ENCODE measurements at places on chromosomes 7 and 10. TPM values are rescaled to one million over a fixed set of nuclear protein-coding genes. Genes with fewer than 3 reads are reported as not detected.
A peak's percentile ranks its signal among the peaks of the same experiment; 100 is the strongest.

Gene SDK1
- 8.4 TPM for total RNA-seq

Gene INMT
- total RNA-seq: 0.70 TPM

DNA sequence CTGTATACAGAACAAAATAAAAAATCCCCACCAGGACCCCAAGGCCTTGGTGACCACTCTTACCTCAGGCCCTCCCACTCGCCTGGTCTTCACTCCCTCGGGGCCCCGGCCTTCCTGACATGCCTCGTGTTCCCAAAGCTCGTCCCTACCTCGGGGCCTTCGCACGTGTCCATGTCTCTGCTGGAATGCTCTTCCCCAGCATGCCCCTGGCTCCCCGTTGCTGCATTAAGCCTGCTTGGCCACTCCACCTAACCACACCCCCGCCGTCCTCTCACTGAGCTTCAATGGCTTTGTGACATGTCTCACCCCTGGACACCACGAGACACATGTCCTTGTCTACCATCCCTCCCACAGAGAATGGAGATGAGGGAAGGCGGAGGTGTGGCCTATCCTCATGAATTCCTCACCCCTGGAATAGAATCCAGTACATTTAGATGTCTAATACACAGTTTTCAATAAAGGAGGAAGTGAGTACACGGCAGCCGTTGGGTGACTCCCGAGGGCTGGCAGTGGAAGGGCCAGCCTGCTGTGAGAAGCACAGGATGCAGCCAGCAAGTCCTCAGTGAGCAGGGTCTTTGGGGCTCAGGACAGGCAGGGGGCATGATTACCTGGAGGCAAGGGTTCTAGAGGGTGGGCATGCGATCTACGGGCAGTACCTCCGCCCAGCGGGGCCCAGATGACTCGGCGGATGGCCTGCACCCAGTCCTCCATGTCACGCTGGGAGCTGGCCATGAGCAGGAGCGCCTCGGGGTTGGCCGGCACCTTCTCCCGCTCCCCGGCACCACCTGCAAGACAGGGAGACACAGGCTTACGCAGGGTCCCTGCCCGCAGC, 125.7 kb downstream of the ARHGAP22 start:
- no peak overlapping the region for H3K4me3 ChIP-seq
- no peak overlapping the region for H3K27ac ChIP-seq
- H3K36me3 ChIP-seq: no peaks in the 10 kb centered on the region
- no peaks in the 10 kb centered on the region for H3K27me3 ChIP-seq

GRCh38 chr10:121974019-121974534, 940 bp downstream of the NSMCE4A start:
- no peaks in the 10 kb centered on the region for H3K27me3 ChIP-seq
- peaks cover 59% of the 10 kb centered on the region for H3K36me3 ChIP-seq
- no peaks in the 10 kb centered on the region for H3K4me1 ChIP-seq
- peak overlapping the region; percentile 88 for H3K4me3 ChIP-seq
- H3K27ac ChIP-seq: no peak overlapping the region

Gene STEAP4
- not detected for total RNA-seq

Gene ZNF425
- total RNA-seq: 5.3 TPM

DNA sequence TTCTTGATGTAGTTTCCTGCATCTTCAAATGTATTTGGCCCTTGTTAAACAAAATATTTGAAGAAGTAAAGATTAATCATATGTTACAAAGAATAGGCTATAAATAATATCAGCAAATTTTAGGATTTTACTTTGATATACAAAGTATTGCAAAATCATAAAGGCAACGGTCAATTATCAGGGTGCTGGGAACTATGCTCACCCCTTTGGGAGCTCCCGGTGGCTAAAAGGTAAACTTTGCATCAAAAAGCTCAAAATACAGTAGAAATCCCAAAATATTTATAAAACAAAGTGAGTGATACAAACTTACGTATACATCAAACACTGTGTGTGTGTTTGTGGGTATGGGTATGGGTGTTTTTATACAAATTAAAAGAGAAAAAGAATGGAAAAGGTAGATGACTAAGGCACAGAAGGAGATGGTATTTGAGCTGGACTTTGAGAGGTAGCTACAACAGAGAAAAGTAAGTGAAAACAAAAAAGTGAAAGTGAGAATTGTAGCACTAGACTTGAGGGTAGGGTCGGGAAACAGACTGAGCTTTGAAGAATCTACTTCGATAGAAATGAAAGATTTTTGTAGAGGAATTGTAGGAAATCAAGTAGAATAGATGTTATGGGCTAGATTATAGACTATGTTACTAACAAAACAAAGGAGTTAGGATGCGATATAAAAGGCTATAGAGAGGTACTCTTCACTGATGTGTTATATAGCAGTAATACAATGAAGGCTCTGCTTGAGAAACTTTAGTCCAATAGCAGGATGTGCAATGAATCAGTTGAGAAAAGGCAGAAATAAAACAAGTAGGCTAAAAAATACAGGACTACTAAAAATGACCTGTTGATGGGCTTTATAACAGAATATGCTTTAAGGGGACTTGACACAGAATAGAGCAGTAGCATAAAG, 52.8 kb downstream of the GNAT3 start:
- no peak for DNase-seq
- H3K4me1 ChIP-seq: no peaks in the 10 kb centered on the region
- H3K27ac ChIP-seq: no peak overlapping the region
- H3K4me3 ChIP-seq: no peak overlapping the region
- H3K36me3 ChIP-seq: no peaks in the 10 kb centered on the region

- H3K27ac ChIP-seq: no peak overlapping the region
- H3K4me3 ChIP-seq: peak overlapping the region; percentile 98
- H3K36me3 ChIP-seq: 0 out of 3 replicates have a peak, but pooled peaks cover 5% of the 10 kb centered on the region
- H3K27me3 ChIP-seq: no peaks in the 10 kb centered on the region
These were observed 1.8 kb downstream of the LRCH4 start for GRCh38 chr7:100584054-100584682.

- peaks cover 6% of the 10 kb centered on the region for H3K4me1 ChIP-seq
- H3K36me3 ChIP-seq: no peaks in the 10 kb centered on the region
- DNase-seq: peak; percentile 86
- no peaks in the 10 kb centered on the region for H3K27me3 ChIP-seq
These were observed 32.2 kb upstream of the COL13A1 start for GRCh38 chr10:69769395-69769992.

GRCh38 chr7:99194301-99194700, 13.6 kb downstream of the KPNA7 start:
- no peak overlapping the region for H3K4me3 ChIP-seq
- H3K4me1 ChIP-seq: no peaks in the 10 kb centered on the region
- DNase-seq: no peak
- H3K27me3 ChIP-seq: no peaks in the 10 kb centered on the region
- H3K36me3 ChIP-seq: no peaks in the 10 kb centered on the region
- no peak overlapping the region for H3K27ac ChIP-seq

DNA sequence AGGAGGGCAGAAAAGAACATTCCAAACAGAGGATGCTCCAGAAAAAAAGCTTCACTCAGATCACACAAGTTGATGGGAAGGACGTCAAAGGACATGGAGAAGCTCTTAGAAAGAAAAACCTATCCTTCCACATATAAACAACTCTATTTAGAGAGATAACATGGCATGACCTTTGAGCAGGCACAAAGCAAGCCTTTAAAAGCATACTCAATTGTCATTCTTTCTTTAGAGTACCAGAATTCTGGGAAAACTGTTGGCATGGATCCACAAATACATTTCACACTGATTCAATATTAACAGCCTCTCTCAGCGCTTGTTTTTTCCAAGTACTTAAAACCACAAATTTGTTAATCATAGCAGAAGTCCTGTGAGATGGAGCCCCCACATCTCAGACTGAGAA, 7.3 kb upstream of the ABLIM1 start:
- no peak overlapping the region for H3K27ac ChIP-seq
- H3K27me3 ChIP-seq: no peaks in the 10 kb centered on the region
- DNase-seq: no peak
- H3K4me1 ChIP-seq: peaks cover 6% of the 10 kb centered on the region
- H3K4me3 ChIP-seq: no peak overlapping the region

DNA sequence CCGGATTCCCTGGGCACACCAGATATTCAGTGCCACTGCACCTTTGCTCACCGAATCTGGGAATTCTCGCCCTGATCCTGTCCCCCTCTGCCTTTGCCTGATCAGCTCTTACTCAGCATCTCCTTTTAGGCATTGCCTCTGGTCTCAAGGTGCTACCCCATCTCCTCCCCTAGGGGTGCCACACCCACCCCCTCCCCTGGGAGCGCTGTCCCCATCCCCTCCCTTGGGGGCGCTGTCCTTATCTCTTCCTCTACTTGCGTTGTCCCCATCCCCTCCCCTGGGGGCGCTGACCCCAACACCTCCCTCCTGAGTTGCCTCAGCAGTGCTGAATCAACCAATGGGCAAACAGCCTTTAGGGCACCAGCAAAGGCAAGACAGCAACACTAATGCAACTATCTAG, 686.9 kb upstream of the FOXK1 start:
- H3K4me1 ChIP-seq: no peaks in the 10 kb centered on the region
- DNase-seq: peak; percentile 93
- no peaks in the 10 kb centered on the region for H3K36me3 ChIP-seq
- no peak overlapping the region for H3K27ac ChIP-seq
- H3K27me3 ChIP-seq: no peaks in the 10 kb centered on the region

DNA sequence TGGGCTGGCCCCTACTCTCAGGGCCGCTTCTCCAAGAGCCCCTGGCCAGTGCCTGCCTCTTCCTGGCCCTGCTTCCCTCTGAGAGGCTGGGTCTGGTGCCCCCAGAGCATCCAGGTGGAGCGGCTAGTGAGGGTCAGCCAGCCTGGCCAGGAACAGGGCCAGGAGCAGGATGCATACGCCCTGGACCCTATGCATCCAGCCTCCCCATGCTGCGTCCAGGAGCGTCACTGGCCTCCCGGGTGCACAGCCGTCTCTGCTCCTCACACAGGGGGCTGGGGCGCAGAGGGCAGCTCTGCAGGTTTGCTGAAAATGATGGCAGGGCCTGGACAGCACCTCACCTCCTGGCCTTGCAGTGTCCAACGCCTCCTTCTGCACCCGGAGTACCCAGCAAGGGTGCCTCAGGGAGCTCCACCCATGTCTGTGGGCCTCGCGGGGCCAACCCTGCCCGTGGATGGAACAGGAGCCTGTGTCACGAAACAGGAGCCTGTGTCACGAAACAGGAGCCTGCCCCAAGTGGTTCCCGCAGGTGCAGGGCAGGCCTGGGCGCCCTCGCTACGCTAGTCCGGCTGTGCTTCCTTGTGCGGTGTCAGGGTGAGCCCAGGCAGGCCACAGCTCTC, 246.2 kb upstream of the PPP2R2D start:
- H3K36me3 ChIP-seq: no peaks in the 10 kb centered on the region
- DNase-seq: peak; percentile 34
- H3K4me3 ChIP-seq: no peak overlapping the region
- H3K4me1 ChIP-seq: peaks cover 9% of the 10 kb centered on the region
- H3K27me3 ChIP-seq: no peaks in the 10 kb centered on the region
- H3K27ac ChIP-seq: no peak overlapping the region

DNA sequence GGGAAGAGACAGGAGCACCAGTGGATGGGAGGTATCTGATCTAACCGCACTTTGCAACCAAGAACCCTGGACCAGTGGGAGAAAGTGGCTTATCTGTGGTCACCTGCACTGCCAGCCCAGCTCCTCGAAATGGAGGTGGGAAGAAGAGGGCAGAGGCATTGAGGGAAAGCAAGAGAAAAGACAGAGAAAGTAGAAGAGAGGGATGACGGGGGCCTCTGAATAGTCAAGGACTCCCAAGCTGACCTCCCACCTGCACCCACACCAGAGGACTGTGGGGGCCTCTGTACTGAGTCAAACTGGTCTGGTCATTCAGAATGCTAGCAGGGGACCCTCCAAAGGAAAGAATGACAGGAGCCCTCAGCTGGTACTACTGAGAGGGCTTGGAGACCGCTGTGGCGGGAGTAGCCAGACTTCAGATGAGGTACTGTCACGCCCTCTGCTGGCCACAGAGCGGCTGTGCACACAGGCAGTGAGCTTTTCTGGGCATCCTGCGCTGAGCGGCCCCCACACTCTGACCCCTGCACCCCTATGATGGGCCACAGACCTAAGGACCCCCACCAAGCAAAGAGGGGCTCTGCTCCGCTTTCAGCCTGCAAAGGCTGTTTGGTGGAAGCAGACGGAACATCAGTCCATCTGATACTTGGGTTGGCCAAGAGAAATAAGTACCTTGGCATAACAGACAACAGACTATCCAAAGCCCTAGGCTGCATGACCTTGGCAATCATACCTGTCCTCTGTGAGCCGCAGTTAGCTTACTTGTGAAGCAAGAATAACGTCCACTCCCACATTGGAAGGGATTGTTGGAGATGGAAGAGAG, 112.9 kb downstream of the COL13A1 start:
- no peak overlapping the region for H3K27ac ChIP-seq
- H3K4me3 ChIP-seq: no peak overlapping the region
- no peaks in the 10 kb centered on the region for H3K27me3 ChIP-seq
- peak; percentile 82 for DNase-seq
- no peaks in the 10 kb centered on the region for H3K4me1 ChIP-seq
- H3K36me3 ChIP-seq: no peaks in the 10 kb centered on the region

DNA sequence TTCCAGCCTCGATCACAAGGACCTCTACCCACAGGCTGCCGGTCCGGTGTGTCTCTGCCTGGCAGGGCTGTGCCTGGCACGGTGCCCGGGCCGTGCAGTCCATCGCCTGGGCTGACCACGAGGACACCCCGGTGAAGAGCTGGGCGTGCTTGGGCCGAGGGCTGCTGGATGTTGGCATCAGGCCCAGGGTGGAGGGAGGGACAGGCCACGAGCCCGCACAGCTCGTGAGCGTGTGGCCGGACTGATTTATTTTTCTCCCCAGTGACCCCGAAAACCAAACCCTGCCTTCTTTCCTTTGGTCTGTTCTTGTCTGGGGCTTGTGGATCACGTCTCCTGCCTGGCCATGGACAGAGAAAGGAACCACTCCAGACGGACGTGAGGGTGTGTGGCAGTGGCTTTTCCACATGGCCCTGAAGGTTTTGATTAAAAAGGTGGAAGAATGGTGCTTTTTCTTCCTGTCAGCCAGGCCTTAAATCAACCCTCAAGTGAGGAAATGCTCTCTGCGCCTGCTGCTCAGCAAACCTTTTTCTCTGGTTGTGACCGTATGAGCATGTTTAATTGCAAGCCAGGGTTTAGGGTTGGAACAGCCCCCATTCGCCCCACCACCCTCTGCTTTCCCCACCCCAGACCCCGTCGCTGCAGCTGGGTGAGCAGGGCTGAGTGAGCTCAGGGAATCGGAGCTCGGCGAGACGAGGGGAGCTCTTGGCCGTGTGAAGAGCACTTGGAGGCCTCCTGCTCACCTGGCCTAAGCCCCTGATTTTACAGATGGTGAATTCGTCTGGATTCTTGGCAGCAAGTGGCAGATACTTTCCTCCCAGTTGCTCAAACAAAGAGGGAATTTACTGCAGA, 130.1 kb downstream of the RGS10 start:
- H3K27me3 ChIP-seq: no peaks in the 10 kb centered on the region
- DNase-seq: no peak
- no peaks in the 10 kb centered on the region for H3K36me3 ChIP-seq
- H3K4me1 ChIP-seq: no peaks in the 10 kb centered on the region
- no peak overlapping the region for H3K4me3 ChIP-seq

- peaks cover 4% of the 10 kb centered on the region for H3K27me3 ChIP-seq
- peaks cover 6% of the 10 kb centered on the region for H3K36me3 ChIP-seq
- H3K4me3 ChIP-seq: no peak overlapping the region
- no peak for DNase-seq
- H3K27ac ChIP-seq: no peak overlapping the region
- H3K4me1 ChIP-seq: peaks cover 2% of the 10 kb centered on the region
These were observed 6.7 kb downstream of the LAMB1 start for GRCh38 chr7:107996072-107996882.

Gene CNPY1
- total RNA-seq: not detected

- no peaks in the 10 kb centered on the region for H3K36me3 ChIP-seq
- H3K27ac ChIP-seq: no peak overlapping the region
- no peak overlapping the region for H3K4me3 ChIP-seq
- DNase-seq: no peak
- peaks cover 4% of the 10 kb centered on the region for H3K4me1 ChIP-seq
These were observed 21.5 kb downstream of the GPRIN2 start for GRCh38 chr10:46534828-46535524.

Data from H9 (cell line).